ENCODE measurements at places on chromosomes 6 and 20.

DNA sequence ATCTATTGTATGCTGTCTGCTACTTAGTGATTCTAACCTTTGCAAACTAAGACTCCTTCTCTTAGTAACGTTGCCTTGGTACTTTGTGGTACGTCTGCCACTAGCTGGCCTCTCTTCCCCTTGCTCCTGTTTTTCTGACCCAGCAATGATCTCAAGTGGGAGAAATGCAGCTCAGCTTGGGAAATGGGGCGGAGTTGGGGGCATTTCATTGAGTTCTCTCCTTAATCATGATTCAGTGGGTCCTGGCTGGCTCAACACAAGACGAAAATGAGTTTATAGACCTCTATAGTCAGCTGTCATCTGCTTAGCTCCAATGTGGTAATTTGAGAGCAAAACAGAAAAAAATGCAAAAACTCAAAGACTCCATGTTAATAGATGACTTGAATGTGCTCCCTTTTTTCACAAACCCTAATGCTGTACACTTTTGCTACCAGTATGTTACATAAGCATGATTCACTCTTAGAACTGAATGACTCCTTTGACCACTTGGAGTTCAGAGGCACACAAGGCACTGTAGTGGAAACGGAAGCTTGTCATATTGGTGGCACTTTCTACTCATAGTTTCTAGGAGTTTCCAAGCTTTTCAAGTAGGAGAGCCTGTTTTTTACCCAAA is 55.3 kb upstream of the SOX4 start:
- peak; percentile 56 for DNase-seq

DNA sequence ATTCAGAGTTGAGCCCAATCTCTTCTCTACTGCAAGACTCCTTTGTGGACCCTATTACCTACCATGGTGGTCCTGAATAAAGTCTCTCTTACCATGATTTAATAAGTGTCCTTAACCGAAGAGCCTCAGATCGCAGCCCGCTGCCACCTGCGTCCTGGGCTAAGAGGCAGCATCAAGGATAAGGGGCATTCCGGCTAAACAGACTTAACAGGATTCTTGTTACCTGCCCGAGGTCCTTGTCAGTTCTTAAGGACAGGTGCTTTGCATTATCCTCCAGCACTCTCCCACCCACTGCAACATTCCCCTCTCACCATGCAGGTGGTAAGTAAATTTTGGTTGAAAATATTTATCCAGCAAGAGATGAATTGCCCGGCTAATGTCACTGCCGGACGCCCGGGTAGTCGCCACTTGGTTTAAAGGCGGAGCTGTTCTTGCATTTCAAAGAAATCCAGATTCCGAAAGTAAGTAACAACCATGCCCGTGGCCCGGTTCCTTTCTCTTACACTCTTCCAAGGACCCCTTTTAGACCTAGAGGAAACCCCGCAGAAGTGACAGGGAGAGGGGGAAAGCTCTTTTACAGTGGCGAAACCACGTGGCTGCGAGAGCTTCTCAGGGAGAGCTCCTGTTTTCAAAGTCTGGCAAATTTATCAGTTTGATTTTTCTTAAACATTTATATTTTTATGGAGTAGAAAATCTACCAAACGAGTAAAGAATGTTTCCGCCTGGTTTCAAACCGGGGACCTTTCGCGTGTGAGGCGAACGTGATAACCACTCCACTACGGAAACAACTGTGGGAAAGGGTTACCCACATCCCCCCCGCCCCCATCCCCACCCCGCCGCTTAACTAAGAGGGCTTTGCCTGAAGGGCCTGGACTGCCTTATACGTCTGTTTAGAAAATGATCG is 41.9 kb upstream of the PRSS16 start:
- no peak for DNase-seq

DNA sequence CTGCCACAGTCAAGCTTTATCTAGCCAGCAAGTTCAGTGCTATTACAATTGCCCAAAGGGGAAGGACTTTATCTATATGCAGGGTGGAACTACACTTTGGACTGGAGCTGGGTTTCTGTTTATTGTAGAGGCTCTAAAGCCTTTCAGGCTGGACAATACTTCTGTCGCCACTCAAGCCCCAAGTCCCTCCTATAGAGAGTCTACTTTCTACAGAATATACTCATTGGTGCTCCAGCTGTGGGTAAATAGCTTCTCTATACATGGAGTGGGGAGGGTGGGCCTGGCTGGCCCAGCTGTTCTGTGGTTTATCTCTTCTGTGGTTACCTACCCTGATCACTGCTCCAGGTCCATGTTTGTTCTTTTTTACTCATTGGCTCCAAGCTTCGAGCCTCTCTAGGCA is 151.8 kb upstream of the MYLIP start:
- no peak for DNase-seq

DNA sequence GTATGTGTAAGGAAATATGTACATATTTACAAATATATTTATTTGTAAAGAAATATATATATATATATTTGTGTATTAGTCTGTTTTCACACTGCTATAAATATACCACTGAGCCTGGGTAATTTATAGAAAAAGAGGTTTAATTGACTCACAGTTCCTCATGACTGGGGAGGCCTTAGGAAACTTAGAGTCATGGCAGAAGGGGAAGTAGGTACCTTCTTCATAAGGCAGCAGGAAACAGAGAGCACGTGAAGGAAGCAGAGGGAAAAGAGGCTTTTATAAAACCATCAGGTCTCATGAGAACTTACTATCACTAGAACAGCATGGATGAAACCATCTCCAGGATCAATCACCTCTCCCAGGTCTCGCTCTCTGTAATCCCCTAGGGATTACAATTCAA is 644.5 kb upstream of the HS3ST5 start:
- no peak for DNase-seq

GRCh38 chr6:135935941-135936601 is 84.6 kb downstream of the PDE7B start:
- peak; percentile 7 for DNase-seq

DNA sequence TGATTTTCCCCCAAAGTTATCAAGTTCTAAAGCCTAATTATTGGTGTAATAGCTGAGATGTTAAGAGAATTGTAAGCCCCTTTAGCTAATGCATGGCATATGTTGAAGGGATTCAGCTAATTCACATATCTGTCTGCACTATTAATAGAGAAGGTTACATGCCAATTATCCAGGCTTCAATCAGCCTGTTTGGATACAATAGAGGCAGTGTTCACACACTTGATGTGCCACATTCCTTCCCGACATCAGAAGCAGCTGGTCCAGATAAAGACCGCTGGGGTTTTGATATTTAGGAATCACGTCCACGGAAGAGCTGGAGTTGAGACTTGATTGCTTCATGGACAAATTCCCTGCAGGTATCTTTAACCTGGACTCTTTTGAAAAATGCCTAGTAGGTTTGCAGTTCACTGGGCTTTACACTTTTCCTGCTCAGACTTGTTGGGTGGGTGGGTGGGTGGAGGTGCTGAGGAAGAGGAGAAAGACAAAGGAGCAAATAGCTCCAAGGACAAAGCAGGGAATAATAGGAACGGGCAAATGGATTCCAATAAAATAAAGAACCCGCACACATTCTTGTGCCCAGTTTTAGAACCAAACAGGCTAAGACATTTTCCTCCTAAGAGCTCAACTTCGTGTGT is 142.6 kb upstream of the ZNF217 start:
- DNase-seq: no peak
